ENCODE measurements at places on chromosomes 7 and 10.

DNA sequence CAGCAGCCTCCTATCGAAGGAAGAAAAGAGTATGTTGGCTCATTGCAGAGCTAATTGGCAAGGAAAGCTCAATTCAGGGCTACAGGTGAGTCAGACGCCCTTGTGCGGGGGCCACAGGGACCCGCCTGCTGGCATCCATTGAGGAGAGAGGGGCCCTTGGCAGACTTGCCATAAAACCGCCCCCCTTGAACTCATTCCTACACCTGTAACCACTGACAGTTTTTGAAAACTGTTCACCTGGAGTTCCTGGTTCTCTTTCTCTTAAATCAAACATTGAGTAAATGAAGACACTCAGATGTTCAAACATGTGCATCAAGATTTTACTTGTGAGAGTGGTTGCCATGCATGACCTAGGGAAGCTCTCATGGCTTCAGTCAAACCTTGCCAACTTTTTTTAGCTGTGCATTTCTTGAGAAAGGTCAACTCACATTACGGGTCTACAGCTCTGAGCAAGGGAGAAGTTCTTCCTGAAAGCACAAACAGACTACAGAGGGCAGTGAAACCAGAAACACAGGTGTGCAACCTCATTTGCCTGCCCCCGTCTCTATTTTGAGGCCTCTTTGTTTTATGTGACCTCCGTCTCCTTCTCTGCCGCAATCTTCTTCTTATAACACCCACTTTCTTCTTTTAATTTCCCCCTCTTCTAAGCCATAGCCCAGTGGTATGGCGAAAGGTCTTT lies 87.8 kb downstream of the TBXAS1 start:
- no peak for DNase-seq

DNA sequence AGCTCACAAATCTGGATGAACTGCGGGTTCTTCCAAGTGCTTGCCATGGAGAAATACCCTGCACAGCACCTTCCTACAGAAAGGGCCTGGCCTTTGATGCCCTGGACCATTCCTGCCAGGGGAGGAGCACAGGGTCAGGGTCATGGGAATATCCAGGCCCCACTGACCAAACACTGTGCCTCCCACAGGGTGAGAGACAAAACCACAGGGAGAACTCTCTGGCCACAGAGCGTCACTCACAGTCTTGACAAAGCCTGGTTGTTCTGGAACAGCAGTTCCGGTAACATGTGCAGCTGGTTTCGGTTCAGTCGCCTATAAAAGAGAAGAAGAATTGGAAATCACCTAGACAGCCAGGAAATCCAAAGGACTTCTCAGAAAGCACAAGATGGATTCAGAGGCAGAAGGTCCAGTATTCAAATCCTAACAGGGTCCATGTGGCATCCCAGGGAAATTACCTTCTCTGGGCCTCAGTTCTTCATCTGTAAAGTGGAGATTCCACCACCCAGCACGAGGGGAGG lies 28.1 kb downstream of the SLIT1 start:
- no peak for DNase-seq

DNA sequence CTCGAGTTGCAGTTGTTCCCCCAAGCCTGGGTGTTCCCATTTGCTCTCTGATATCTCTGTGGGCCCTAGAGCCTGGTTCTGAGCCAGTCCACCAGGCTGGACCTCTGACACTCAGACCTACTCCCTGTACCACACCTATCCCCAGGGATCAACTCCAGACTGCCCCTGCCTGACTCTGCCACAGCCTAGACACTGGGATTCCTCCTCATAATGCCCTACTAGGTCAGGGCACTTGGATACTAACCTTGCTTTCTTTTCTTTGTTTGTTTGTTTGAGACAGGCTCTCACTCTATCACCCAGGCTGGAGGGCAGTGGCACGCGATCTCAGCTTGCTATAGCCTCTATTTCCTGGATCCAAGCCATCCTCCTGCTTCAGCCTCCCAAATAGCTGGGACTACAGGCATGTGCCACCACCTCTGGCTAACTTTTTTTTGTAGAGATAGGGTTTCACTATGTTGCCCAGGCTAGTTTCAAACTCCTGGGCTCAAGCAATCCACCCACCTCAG lies 30.8 kb upstream of the PDCD4 start:
- no peak for DNase-seq

- no peak for DNase-seq
Observed at GRCh38 chr7:147332988-147333387, 1216.4 kb downstream of the CNTNAP2 start.

DNA sequence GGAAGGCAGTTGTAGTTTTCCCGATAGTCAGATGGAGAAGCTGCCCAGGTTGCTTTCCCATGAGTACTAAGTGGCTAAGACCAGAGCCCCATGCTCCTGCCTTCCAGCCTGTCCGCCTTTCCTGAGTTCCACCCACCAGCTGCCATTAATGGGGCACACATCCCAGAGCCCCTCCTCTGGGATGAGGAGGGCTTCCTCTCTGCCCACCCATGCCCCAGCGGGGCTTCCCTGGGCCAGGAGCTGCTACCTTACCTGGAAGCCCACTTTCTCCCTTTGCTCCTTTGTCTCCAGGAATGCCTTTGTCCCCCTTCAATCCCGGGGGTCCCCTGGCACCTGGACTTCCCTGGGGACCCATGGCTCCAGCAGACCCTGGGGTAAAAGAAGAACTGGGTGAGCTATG lies 7.8 kb downstream of the SFTPD start:
- no peak for DNase-seq
